ENCODE measurements at places on chromosomes 4 and X.

- DNase-seq = no peak
Measured at GRCh38 chr4:142777045-142777743, 68.9 kb downstream of the INPP4B start.

DNA sequence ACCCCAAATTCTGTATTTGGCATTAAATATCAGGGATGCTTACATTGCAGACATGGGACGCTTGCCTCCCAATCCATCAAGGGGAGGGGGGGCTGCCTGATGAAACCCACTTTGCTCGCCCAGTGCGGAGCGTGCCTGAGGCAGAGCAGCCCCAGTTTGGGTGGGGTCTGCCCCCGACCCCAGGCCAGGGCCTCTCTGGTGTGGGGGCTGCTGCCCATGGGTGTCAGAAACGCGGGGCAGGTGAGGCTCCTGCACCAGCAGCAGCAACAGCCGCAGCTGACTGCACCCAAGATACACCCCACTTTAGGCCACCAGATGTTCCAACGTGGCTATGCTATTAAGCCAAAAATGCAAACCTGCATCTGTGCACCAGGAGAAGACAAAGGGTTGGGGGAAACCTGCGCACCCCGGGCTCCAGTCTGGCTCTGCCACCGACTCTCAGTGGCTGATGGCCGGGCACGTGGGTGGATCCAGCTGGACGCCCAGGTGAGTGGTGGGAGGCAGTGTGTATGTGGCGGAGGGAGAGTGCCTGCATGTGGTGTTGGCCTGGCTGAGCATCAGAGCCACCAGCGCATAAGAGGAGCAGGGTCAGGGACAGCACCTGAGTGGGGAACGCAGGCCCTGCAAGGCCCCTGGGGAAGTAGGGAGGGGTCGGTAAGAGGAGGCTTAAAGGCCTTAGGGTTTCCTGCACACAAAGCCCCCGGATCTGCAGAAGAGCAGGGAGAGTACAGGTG is 86.2 kb downstream of the ABLIM2 start:
- no peak for DNase-seq

GRCh38 chr4:137980641-137981040 is 261.5 kb downstream of the SLC7A11 start:
- no peak for DNase-seq

- no peak for DNase-seq
Measured at GRCh38 chr4:88979276-88979675, 77.7 kb downstream of the FAM13A start.

GRCh38 chrX:41720125-41720779 is 3.7 kb upstream of the GPR82 start:
- DNase-seq = peak; percentile 28

DNA sequence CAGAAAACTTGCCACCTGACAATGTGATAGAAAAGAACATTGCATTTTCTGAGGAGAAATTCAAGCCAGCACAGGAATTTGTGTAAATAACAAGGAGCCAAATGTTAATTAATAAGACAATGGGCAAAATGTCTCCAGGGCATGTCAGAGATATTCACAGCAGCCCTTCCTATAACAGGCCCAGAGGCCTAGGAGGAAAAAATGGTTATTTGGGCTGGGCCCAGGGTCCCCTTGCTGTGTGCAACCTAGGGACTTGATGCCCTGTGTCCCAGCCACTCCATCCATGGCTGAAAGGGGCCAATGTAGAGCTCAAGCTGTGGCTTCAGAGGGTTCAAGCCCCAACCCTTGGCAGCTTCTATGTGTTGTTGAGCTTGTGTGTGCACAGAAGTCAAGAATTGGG is 55.5 kb upstream of the GABRG1 start:
- no peak for DNase-seq

- DNase-seq = no peak
Measured at GRCh38 chr4:4994312-4995097, 24.8 kb downstream of the CYTL1 start.

GRCh38 chrX:97616883-97617530 is 733.3 kb downstream of the RPA4 start:
- DNase-seq = no peak

GRCh38 chr4:98626350-98626749 is 32.1 kb downstream of the TSPAN5 start:
- DNase-seq = no peak

GRCh38 chr4:25580633-25581467 is 74.8 kb upstream of the SLC34A2 start:
- DNase-seq = no peak

DNA sequence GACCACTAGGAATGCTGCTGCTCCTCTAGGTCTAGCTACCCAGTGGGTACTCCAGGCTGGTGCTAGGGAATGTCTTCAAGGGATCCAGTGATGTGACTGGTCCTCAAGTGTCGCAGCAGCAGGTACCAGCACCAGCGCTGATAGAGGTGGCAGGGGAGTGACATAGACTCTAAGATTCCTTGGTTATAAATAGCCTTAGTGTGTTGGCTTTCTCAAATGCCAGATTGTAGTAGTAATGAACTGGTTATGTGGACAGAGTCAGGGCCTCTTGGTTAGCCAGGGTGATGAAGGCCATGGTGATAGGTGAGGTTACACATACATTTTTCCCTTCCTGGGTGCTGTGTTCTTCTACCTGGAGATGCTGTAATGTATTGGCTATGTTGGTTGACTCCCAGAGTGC is 38.3 kb downstream of the DCLK2 start:
- DNase-seq = no peak

DNA sequence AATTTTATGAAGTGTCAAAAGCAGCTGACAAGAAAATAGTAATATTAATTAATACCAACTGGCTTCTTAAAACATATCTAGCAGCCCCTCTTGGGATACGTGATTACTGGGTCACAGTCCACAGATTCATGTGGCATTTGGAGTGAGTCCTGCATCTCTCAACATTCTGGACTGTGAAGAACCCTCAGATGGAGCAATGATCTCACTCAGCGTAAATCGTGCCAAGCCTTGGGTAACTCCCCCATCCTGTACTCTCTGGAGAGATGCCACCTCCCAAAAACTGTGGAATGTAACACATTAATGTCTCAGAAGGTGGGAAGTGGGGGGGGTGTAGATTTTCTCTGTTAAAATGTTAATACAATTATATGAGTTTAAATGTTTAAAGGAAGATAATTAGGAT is 118.2 kb upstream of the IQCM start:
- DNase-seq = no peak

GRCh38 chrX:14817571-14817970 is 55.3 kb downstream of the FANCB start:
- DNase-seq = no peak

DNA sequence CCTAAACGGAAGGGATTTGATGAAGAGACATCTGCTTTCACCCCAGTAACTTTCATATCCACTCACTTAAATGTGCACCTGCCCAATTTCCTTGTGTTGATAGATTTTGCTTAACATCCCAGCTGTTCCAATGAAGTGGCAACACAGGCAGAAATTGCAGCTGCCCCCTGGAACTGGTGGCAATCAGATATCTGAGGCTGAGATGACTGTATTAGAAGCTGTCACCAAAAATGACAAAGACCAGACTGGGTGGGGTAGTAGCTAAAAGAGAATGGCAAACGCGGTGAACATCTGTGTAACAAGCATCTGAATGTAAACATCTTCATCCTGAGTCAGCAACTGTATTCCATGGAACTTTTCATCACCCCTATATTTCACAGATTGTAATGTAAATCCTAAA is 17.1 kb downstream of the GABRA2 start:
- DNase-seq = no peak

GRCh38 chr4:185212581-185212980 is 3.2 kb downstream of the SNX25 start:
- no peak for DNase-seq

- DNase-seq = no peak
Measured at GRCh38 chr4:10589799-10590198, 94.8 kb downstream of the CLNK start.

- no peak for DNase-seq
Measured at GRCh38 chr4:159010563-159011260, 92.2 kb upstream of the RAPGEF2 start.

GRCh38 chrX:40868868-40869267 is 133.5 kb upstream of the MED14 start:
- DNase-seq = no peak

GRCh38 chr4:140719022-140719421 is 37.2 kb downstream of the TBC1D9 start:
- DNase-seq = no peak

- DNase-seq = no peak
Measured at GRCh38 chrX:15448010-15448639, 45.0 kb downstream of the PIR start.

DNA sequence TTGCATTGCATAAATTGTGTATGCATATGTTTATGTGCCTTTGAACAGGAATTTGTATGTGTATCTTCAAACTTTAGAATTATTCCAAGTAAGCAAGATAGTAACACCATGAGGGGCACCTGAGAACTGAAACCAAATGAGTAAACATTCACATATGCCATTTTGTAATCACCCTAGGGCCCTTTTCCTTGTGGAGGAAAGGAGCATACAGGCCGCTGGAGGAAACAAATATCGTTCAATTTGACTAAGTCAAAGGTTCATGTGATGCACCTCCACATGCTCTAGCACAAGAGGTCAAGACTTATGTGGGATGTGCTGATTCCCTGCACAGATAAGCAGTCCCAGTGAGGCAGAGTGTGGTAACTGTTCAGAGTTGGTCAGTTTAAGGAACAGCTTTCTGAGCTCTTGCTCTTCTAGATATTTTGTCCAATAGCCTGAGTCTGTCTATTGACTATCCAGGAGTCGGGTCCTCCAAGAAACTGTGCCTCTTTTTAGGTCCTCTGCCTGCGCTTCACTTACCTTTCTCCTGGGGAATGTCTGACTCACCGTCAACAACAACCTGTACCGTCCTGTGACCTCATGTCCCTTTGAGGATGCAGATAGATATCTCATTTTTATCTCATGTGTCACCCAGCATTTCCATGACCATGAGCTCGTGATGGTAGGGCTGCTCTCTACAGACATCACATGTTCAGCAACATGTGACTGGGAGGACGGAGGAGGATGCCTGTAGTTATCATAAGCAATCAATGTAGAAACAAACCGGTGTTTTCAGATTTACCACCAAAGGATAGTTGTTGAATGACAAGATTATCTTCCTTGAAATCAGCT is 196.9 kb downstream of the NWD2 start:
- DNase-seq = no peak

DNA sequence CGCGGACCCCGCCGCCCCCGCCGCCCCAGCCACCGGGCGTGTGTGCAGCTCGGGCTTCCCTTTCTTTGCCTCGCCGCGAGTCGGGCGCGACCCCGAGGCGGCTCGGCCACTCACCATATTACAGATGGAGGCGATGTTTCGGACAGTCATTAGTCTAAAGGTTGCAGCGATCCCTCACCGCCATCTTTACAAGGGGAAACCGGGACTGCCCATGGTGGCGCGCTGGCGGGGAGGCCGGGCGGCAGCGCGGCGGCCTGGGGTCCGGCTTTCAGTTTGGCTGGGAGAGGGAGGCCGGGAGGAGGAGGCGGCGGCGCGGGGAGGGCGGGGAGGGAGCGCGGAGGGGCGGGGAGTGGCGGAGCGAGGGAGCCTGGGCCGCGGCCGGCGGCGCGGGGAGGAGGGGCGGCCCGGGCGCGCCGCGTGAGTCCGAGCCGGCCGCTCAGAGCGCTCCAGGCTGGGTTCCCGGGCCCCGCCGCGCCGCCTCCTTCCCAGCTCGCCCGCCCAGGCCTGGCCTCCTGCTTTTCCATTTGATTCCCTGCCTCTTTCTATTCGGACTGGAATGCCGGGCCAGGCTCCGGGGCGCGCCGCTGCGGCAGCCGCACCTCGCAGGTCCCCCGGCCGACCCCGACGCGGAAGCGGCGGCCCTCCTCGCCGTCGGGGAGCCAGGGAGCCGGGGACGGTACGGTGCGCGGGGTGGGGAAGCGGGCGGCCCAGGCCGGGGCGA is at the start of gene USP46:
Gene USP46 (minus strand): TSS at position 301 of the 721 bp plus-strand sequence. CDS start 151 bp downstream, at position 150.
- peak; percentile 45 for DNase-seq

GRCh38 chr4:169823685-169824084 is 65.9 kb upstream of the HPF1 start:
- no peak for DNase-seq

DNA sequence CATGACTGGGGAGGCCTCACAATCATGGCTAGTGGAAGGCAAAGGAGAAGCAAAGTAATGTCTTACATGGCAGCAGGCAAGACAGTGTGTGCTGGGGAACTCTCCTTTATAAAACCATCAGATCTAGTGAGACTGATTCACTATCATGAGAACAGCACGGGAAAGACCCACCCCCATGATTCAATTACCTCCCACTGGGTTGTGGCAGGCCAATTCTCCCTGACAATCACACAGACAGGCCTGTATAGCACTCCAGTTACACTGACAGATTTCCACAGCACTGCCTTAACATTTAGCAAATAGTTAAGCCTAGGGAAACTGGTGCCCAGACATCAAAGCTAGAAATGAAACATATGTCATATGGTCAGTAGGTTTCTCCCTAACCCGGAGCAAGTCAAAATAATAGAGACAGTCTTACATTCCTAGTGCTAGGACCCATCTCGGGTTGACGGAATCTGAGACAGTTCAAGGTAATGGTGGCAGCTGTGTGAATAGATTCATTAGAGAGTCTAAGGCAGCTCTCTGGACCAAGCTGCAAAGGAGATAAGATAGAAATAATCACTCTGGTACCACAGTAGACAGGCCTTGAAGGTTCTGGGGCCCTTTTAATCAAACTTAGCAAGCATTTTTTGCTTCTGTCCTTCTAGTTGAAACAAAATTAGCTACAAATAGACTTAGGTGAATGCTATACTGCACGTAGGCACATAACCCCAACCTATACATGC is 9.4 kb upstream of the HERC5 start:
- no peak for DNase-seq

- DNase-seq = no peak
Measured at GRCh38 chr4:176319151-176319703, 539 bp upstream of the SPCS3 start.

DNA sequence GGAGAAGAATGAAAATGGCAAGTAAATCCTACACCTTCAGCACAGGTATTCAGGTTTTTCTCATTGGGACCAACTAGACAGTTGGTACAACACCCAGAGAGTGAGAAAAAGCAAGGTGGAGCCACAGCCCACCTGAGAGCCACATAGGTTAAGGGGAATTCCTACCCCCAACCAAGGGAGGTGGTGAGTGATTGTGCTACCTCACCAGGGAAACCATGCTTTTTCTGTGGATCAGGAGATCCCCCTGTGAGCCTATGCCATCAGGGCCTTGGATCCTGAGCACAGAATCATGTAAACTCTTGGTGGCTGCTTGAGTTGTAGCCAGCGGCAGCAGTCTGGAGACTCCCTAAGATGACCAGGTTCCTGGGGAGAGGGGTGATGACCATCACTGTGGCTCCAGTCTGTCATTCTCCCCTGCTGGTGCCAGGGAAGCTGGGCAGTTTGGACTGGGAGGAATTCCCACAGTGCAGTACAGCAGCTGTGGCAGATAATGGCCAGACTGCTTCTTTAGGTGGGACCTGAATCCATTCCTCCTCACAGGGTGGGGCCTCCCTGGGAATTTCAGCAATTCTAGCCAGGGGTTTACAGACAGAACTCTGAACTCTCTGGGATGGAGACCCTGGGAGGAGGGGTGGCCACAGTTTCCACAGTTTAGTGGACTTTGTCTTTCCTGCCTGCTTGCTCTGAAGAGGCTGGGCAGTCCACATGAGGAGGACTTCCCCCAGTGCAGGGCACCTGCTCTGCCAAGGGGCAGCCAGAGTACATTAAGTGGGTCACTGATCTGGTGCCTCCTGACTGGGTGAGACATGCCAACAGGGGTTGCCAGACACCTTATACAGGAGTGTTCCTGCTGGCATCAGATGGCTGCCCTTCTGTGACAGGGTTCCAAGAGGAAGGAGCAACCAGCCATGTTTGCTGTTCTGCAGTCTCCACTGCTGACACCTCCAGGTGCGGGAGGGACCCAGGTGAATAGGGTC is 43.2 kb downstream of the PARM1 start:
- DNase-seq = no peak

- DNase-seq = no peak
Measured at GRCh38 chrX:66680451-66680850, 41.6 kb upstream of the EDA2R start.

Measured in activated T-cell treated with anti-CD3 and anti-CD28 coated beads for 48 hours (primary cell).